ENCODE measurements at places on chromosomes 7 and 10.
A peak's percentile ranks its signal among the peaks of the same experiment; 100 is the strongest.

DNA sequence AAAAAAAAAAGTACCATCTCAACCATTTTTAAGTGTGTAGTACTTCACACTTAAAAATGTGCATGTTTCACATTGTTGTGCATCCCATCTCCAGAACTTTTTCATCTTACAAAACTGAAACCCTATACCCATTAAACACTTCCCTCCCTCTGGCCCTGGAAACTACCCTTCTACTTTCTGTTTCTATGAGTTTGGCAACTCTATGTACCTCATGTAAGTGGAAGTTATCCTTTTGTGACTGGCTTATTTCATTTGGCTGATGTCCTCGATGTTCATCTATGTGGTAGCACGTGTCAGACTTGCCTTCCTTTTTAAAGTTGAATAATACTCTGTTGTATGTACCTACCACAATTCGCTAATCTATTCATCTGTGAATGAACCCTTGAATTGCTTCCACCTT, 12.2 kb downstream of the KCNMA1 start:
- DNase-seq = no peak

DNA sequence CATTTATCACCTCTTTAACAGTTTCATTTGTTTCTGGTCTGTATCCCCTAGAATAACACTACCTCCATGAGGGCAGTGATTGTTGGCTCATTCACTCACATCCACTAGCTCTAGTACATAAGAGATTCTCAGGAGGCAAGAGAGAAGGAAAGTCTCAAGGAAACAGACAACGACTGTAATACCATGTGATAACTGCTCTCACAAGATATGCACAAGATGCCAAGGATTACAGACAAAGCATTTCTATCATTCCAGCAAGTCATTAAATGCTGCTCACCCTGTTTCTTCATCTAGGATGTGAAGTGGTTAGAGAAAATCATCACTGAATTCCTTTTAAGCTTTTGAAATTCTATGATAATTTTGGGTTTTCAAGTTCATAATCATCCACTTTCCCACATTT, 115.3 kb downstream of the HIBADH start:
- no peak for DNase-seq

DNA sequence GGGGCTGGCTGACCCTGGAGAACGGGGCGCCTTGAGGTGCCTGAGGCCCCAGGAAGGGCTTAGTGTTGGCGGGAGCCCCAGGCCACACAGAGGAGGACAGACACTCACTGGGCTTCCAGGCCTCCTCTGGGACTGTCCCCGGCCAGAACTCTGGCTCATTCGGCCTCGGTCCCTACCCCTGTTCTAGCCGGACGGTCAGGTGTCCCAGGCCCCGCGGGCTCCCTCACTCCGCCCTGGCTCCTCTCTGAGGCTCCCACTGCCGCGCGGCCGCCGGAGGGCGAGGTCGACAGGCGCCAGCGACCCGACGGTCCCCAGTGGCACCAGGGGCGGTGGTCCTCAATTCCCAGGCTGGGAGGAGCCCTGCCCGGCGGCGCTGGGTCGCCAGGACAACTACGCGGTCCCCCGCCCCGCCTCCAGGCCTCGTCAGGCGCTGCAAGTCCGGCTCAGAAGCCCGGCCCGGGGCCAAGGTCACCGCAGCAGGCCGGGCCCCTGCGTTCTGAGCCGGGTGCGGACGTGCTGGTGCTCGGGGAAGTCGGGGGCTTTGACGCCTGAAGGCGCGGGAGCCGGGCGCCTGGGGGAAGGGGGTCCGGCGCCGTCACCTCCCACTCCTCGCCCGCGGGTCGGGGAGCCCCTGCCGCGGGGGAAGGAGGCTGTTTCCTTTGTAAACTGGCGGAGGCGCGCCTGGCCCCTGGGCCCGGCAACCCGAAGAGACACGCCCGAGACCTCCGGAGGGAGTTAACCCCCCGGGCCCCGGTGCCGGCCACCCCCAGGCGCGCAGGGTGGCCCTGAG, 1.1 kb upstream of the PWWP2B start:
- DNase-seq = no peak

DNA sequence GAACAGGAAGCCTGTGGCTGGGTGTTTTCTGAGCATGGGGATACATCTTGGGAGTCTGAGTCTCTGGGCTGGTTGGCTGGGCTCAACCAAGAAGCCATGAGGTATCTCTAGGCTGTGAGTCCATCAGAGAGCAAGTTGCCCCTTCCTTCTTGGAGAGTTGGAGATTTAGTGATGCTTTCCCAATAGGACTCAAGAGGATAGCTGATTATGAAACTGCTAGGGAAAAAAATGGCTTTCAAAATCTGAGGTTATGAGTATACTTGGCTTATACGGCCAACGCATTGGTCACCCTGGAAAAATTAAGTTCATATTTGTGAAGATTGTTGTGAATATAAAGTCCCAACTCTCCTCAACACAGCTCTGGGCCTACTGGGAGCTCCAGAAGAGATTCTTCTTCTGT, 162.7 kb upstream of the KMT2E start:
- no peak for DNase-seq

DNA sequence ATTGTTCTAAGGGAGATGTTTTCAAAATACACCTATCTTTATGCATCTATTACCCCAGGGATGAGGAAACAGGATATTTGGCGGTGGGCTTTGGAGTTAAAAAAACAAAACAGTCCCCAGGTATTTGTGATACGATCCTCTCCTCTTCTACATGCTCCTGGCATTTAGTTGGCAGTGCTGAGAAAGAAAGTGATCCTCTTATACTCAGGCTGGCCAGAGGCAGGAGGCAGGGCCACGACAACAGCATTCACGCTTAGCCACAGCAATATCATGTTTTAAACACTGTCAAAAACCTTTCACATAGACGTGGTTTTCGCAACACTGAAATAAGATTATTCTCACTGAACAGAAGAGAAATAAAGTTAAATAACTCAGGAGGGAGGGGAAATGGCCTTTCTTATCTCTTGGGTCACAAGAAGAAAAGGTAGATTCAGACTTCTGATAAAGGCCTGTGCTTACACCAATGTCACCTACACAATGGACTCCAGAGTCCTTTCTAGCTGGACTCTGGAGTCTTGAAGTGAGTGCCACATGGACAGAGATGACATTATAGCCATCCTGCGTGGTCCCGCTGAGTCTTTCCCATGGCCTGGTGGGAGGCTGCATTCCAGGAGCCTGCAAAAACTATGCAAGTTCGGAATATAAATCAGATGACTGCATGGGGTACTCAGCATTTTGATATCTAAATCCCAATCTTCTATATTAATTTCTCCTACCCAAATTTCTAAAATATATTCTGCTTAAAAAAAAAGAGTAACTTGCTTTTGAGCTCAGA, 88.7 kb downstream of the PIP4K2A start:
- DNase-seq = no peak

DNA sequence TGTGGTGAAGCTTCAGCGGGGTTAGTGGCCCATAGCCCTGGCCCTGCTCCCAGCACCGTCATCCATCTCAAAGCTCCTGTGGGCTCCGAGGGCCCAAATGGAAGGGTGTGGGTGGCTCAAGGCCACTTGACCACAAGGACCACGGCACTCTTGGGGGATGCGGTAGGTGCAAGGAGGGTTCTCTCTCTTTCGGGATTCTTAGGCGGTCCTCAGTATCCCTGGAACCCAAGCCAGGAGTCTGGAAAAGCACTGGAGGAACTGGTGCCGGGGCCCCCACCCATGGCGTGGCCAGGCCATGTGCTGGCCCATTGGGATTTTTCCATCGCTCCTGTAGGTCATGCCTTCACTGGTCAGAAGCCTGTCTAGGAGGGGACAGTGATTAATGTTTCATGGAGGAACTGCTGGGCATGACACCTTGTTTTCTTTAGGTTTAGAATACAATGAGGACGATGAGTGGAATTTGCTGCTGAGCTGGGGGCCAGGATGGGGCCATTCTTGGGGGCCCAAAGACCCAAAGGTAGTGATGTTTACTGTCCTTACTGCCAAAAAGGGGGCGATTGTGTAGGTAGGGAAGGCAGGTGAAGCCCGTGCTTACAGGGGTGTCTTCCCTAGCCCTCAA, 16.7 kb downstream of the AQP1 start:
- no peak for DNase-seq

- peak; percentile 47 for DNase-seq
Observed at GRCh38 chr10:132458586-132459300, 61.7 kb downstream of the PWWP2B start.

GRCh38 chr7:1554333-1555045, 1.5 kb downstream of the TMEM184A start:
- DNase-seq = no peak

DNA sequence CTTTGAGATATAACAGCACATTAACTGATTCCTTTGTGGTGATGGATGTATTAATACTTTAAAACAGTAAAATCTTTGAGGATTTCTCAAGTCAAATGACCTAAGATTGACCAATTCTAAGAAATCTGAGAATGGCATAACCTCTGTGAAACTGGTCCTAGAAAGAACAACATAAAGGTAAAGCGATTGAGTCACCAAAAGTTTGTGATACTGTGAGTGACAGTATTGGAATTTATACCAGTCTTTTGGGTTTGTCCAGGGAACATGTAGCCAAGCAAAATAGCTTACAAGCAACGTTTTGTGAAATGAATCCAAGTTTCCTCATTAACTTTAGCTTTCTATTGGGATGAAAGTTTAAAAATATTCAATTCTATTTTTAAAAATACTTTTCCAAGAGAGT, 157.4 kb upstream of the TMEM196 start:
- DNase-seq = no peak

- DNase-seq = no peak
Observed at GRCh38 chr7:151867912-151868311, 9.0 kb downstream of the PRKAG2 start.

DNA sequence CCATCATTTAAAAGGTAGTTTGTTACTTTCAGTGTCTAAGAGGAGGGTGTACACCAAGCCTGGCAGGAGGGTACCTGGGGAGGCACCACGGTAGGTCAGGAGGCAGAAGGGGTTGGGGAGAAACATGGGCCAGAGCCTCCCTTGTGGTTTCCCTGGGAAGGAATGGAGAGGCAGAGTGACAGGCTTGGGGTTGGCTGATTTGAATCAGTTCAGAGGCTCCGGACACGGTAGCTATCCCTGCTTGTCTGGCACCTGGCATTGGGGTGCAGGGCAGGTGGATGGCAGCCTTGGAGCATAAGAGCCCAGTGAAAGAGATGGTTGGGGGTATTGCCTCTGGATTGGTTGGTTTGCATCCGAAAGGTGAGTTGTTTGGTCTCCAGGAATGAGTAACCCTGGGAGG, 30.2 kb upstream of the PFKP start:
- no peak for DNase-seq

DNA sequence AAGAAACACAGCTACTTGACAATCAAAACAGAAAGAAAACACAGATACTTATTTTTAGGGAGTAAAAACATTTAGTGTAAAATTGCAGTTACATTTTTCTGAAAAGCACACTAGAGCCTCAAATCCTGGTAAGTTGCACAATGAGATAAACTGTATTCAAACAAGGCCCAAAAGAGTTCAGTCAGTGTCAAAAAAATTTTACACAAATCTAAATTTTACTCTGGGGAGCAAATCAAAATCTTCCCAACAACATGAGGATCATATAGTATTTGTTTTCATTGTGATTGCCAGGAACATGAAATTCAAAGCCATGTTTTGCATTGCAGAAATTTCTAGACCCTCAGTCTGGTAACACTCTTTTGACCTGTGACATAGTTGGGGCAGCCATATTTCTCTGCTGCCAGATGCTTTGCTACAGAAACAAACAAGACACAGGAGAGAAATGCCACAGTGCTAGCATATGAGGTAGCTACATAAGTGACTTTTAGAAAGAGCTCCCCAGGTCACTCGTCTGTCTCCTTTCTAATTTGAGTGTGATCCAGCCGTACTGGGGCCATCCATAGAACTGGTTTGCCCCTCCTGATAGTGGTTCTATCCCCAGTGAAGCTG, 49.6 kb downstream of the PDE1C start:
- no peak for DNase-seq

DNA sequence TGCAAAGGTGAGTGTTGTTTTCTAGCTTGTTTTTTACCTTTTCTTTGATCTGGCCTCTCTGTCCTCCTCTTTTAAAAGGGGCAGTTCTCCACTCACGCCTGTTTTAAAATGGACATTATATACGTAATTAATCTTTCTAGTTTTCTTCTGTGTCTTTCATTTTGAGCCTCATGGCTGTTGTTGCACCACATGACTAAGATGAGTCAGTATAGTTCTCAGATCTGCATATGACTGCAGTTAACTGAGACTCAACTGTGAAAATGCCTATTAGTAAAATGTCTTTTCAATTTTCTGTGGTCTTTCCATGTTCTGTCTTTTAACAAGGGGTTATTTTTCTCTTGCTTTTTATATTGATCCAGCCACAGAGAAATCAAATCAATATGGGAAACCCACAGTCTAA, 296.1 kb downstream of the CDK14 start:
- DNase-seq = no peak

GRCh38 chr10:131694168-131694780, 206.5 kb upstream of the PPP2R2D start:
- no peak for DNase-seq

DNA sequence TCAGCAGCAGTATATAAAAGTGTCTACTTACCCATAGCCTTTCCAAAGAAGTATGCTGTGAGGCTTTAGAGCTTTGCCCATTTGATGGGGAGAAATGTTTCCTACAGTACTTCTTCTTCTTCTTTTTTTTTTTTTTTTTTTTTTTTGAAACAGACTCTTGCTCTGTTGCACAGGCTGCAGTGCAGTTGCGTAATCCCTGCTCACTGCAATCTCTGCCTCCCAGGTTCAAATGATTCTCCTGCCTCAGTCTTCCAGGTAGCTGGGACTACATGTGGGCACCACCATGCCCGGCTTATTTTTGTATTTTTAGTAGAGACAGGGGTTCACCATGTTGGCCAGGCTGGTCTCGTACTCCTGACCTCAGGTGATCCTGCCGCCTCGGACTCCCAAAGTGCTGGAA, 101.7 kb upstream of the TMEM26 start:
- DNase-seq = no peak

DNA sequence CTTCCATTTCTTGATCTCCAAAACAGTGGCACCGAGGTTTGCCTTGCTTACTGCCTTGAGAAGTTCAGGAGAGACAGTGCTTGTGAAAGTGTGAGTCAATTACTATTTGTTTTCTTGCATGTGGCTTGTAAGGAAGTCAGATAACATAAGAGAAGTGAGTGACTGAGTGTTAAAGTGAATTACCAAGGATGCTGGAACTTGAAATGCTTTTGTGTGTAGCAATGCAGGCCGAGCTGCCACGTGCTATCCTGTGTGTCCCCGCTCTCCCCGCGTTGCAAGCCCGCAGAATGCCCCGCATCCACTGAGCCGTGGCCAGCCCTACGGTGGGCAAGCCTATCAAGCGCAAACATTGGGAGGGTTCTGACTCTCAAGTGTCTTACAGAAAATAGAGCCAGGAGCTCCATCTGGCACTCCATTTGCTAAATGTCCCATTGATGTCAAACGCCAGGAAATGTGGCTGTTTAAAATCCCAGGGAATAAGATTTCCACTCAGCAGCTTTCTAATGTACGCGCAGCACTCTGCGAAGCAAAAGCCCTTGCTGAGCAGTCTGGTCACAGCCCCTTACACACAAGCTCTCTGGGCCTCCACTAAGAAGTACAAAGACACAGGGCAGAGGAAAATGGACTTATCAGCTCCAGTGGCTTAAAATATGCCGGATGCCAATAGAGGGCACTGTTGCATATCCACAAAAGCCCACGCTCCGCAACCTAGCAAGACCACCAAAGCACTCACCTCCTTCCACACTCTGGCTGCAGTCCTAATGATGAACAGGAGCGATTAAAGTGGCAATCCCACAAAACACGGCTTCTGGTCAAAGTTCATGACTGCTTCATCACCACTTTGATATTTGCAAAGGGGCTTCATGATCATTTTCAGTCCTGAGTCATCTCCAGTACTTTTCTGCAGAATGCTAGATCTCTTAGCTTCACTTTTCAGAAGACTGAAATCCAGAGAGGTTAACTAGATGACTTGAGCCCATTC, 158.0 kb upstream of the ITGB1 start:
- peak; percentile 78 for DNase-seq
